ENCODE measurements at places on chromosomes 4 and X.

GRCh38 chr4:11801466-11802446 is 373.1 kb upstream of the HS3ST1 start:
- DNase-seq, result no peak

DNA sequence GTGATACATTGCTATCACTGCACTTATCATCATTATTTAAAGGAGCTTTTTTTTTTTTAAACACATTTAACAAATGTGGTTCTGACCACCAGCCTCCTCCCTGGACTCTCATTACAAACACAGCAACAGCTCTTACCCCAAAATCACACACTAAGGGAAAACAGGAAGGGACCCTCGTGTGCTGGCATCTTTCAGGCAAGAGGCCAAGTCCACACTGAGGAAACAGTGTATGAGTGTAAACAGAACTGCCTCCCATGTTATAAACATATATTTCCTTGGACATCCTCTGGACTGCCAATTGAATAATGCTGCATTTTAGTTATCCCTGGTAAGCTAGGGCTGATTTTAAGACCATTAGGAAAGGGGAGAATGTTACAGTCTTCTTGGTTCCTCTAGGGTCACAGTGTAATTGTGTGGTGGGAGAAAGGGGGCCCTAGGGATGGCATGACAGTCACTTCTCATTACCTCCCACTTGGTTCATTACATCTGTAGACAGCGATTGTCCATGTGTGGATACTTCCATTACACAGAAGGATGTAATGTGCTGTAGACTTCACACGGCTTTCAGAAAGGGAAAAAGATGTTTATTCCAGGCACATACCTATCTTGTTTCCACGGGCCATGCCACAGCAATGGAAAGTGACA is 244.6 kb upstream of the TET2 start:
- DNase-seq, result no peak

DNA sequence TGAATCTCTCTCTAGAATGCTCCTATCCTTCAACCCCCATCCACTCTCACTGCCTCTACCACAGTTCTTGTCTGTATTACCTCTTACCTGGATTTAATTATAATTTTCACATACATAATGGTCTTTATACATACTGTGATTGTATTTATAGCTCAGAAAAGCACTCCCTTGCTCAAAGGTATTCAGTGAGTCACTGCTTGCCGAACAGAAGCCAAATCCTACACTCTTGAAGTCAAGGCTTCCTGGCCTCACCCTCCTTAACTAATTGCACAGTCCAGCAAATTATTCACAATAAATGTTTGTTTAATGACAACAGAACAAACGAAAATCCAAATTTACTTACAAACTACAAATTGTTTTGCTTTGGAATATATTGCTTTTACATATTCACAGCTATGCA is 159.5 kb downstream of the KLHL13 start:
- no peak for DNase-seq

DNA sequence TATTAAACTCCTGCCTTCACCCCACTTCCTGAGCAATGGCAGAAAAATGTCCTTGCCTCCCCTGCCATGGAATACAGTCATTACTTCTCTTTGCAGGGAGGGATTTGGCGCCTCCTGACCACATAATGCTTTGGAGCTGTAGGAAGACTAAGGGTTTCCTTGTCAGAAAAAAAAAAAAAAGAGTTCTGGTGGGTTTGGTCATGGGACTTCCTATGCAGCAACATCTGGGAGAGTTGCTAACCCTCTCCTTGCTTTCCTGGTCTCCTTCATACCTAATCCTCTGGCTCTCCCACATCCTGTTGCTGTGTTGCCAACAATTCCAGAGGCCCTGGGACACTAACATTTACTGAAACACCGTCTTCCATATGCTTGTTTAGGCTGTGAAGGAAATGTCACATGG is 75.1 kb upstream of the MBNL3 start:
- DNase-seq, result no peak

DNA sequence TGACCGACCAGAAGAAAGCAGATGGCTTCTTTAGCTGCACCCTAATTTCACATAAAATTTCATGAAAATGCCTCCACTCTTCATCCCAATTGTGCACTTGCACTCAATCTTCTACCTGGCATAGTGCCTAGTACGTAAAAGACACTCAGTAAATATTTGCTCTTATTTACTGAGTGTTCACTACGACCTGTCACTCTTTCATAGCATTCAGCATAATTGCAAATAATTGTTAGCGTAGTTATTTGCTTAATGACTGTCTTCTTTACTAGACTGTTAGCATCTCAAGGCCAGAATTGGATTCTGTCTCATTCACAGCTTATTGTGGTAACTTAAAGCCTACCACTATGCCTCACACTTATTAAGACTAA is 130.2 kb downstream of the ENOX2 start:
- no peak for DNase-seq

- no peak for DNase-seq
Measured at GRCh38 chr4:145626623-145626982, 7.4 kb downstream of the MMAA start.

DNA sequence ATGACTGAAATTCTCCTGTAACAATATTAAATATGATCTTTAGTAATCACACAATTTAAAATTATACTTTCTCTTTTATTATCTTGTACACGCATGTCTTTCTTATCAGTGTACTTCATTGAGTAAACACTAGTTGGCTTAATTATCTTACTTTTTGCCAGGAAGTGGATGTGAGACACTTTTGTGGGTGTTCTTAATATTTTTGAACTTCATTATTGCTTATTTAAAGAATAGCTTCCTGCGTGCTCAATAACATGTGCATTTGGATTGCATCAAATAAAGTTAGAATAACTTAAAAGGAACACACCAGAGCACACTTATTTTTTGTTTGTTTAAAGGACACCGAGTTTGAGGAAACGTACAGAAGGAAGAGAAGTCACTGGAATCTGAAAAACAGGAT is 128.5 kb upstream of the VEGFC start:
- no peak for DNase-seq

DNA sequence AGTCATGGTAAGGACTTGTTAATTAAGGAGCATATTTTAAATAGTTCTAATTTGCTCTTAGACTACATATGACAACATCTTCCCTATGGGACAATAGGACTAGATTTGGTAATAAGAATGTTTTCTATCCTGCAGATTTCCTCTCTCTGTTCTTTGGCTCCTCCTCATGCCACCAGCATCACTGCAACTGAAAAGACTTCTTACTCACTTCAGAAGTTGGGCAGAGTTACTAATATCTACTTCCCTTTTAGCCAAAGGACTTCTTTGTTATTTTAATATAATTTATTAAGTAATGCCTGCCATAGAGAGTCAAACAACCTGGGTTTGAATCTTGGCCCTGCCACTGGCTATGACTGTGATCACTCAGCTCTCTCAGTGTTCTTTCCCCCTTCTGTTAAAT is 16.4 kb downstream of the MMAA start:
- no peak for DNase-seq

DNA sequence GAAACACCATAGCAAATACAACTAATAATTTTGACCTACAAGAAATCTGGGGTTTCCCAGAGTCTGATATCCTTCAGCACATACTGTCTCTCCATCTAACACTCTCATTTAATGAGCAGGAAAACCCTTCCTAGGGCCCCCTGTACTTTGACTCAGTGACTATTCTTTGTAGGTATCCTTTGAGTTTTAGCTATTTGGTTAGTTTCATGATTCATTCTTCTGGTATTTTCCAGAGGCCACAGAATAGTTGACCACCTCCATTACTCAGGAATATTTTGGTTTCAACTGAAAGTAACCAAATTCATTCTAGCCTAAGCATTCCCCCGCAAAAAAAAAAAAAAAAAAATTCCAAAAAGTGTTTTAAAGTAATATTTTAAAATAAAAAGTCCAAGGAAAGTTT is 140.0 kb downstream of the IDS start:
- no peak for DNase-seq

Data from GM06990 (cell line).